ENCODE measurements at places on chromosomes 1 and 21. TPM values are rescaled to one million over a fixed set of nuclear protein-coding genes. Genes with fewer than 3 reads are reported as not detected.
A peak's percentile ranks its signal among the peaks of the same experiment; 100 is the strongest.

DNA sequence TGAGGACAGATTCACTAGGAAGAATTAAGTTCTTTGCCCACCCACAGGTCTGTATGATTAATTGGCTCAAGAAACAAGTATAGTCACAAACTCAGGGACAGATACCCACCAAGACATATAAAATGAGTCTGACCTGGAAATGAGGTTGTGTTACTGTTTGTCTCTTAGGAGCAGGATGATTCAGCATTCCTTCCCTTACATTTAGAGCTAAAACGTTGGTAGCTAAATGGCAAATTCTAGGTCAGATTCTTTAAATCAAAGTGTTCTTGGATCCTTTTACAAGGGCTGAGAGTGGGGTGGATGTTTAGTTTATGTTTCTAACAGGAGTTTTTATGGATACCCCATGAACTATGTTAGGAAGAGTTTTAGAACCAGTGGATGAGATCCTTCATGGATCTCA lies 4.7 kb downstream of the RIMKLA start:
- no peak for DNase-seq

DNA sequence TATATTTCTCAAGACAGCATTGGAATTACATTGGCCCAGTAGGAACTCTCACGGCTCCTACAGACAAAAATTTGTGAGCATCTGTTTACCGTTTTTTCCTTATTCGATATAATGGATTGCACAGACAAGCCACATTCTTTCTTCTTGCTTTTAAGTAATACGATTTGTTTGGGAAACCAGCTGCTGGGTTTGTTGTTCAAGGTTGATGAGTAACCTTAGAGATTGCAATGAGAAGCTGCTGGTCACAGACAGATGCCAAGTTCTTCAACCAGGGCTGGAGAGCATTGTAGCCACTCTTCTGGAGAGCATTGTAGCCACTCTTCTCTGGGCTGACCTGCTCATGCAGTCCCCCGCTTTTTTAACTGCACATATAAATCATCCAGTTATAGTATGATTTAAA lies 1.4 kb upstream of the MIA3 start:
- DNase-seq, result no peak

DNA sequence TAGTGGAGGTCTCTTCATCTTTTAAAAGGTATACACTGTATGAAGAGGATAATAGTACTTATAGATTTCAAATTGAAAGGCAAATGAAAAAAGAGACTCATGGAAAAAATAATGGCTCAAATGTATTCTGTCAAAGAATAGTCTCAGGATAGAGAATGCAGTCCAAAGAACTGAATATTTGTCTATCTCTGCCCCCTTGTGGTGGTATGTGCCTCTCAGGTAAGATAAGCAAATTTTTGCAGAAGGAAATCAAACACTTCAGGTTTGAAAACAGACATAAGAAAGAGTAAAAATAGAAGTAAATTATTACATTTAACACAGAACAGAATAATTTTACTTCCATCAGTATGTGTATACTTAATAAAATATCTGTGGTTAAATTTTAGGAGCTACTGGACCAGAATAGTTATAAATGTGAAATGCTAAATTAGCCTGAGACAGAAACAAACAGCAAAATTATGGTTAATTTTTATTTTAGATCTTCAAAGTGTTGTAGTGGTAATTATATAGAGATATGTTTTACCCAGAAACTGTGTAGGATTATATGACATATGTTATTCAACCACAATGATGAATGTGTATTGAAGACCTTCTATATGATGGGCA lies 164.4 kb upstream of the PALMD start:
- peak; percentile 41 for DNase-seq

- DNase-seq, result no peak
These were observed 49.0 kb upstream of the NR5A2 start for GRCh38 chr1:199978408-199978940.

DNA sequence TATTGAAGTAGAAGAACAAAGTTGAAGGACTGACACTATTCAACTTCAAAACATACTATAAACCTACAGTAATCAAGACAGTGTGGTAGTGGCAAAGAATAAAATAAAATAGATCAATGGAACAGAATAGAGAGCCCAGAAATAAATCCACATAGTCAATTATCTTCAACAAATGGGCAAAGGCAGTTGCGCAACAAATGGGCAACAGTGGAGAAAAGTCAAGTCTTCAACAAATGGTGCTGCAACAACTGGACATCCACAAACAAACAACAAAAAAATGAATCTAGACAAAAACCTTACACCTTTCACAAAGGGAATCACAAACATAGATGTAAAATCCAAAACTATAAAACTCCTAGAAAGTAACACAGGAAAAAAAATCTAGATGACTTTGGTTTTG lies 38.4 kb downstream of the MIXL1 start:
- no peak for DNase-seq

- DNase-seq, result peak; percentile 69
These were observed 27.0 kb upstream of the PRSS38 start for GRCh38 chr1:227788271-227789083.

DNA sequence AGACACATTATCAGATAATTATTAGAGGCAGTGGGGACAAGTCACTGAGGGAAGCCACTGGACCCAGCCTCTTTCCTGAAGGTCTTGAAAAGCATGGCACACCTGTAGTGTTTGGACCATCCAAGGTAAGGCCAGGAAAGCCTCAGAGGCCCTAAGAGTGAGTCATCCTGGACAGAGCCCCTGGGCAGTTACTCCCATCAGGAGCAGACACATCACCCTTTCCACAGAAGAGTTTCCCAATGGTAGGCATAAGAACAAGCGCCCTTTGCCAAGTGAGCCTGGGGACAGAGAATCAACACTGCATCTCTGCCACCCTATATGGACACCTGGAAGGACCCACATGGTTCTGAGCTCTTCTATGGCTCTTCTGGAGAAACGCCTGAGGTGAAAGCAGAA lies 136.0 kb downstream of the PLXNA2 start:
- no peak for DNase-seq

DNA sequence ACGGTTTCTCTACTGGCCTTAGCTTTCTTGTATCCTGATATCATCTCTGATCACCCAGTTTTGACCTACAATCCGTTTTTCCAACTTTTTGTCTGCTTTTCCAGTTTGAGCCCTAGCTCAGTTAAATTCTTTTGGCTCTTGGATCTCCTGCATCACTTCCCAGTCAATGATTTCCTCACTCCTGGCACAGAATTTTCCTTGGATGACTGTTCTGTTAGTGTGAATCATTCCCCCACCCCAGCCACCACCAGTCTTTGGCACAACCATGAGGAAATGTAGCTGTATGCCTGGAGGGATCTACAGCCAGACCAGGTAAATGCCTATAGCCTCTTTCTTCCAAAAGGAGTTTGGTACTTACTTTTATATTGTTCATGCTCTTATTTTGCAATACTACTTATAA lies 187.2 kb upstream of the PTGFR start:
- no peak for DNase-seq

DNA sequence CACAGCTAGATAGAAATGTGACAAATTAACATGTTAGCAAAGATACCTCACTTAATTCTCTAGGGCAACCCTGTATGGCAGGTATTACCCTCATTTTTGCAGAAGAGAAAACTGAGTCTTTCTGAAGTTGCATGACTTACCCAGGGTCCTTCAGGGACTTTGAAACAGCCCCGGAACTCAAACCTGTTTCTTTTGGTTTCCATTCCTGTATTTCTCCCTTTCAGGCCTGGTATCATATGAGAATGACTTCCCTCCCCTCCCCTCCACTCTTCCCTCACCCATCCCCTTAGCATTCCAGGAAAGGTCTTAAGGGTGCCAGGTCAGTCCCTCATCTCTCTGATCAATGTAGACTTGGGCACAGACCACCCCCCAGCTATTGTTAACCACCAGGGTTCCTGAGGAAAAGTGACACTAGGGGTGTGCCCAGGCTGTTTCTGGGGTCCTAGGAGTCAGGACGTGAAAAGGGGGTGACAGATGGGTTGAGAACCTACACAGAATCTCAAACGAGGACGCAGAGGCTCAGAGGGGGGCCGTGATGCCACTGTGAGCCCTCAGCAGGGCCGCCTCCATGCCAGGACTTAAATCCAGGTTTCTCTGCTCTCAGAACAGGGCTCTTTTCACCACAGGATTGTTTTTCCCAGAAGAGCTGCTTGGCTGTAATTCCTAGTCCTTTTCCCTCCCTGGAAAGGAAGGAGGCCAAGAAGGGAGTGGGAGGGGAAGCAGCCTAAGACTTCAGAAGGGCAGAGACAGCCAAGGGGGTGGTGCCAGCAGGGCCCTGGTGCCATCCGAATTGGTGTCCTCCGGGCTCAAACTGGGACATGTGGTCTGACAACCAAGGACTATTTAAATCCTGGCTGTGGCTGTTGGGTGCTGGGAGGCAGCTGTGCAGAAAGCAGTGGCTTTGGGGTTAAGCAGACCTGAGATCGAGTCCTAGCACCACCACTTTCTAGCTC lies 2.1 kb upstream of the WASF2 start:
- no peak for DNase-seq

GRCh38 chr1:73096841-73097240 lies 814.5 kb upstream of the NEGR1 start:
- no peak for DNase-seq

- DNase-seq, result no peak
These were observed 72.2 kb downstream of the DDX20 start for GRCh38 chr1:111827946-111828345.

DNA sequence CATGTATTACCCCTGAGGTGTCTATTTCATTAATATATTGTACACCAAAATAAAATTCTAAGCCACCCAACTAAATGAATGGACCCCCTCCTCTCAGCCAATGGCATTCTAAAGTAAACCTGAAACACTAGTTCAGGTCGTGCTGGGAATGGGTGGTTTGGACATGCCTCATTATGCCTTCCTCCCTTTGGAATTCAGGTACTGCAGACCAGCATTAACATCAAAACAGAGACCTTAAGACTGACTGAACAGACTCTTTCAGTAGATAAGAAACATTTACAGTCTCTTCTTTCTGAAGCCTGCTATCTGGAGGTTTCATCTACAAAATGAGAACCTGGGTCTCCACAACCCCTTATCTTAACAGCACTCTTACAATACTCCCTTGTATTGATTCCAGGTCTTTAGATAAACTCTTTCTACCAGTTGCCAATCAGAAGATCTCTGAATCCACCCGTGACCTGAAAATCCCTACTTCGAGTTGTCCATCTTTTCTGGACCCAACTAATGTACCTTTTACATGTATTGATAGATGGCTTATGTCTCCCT lies 93.6 kb downstream of the PKN2 start:
- DNase-seq, result no peak

- no peak for DNase-seq
These were observed 217.7 kb downstream of the URB2 start for GRCh38 chr1:229843627-229844238.

DNA sequence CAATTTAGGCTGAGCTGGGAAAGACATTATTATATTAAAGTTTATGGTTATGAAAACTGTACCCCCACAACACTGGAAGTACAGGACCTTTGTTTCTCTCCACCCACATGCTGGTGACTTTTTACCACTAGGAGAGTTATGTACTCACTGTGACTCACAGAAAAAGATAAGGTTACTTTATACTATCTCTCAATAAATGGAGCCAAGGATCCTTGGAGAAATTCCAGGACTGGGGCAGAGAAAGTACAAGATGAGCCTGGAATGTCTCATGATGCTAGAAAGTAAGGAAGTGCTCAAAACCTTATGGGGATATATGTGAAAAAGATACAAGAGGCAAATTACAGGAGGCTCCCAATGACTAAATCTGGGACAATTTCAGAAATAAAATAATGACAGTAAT lies 63.9 kb upstream of the C1orf105 start:
- DNase-seq, result no peak

GRCh38 chr21:19853061-19853460 lies 1145.1 kb upstream of the NCAM2 start:
- no peak for DNase-seq

GRCh38 chr1:159218649-159219636 lies 14.3 kb downstream of the ACKR1 start:
- DNase-seq, result no peak

DNA sequence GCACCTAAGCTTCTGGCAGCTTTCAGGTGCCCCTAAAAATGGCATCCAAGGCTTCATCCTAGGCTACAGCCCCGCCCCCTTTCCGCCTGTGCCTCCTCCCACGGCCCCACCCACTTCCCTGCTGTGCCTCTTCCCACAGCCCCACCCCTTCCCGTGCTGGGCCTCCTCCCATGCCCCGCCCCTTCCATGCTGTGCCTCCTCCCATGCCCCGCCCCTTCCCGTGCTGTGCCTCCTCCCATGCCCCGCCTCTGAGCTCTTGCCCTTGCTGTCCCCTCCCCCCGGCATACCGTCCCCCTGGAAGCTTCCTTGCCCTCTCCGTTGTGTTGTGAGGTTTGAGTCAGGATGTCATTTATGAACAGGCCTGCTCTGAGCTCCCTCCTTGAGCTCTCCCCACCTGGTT lies 228.5 kb upstream of the AJAP1 start:
- no peak for DNase-seq

DNA sequence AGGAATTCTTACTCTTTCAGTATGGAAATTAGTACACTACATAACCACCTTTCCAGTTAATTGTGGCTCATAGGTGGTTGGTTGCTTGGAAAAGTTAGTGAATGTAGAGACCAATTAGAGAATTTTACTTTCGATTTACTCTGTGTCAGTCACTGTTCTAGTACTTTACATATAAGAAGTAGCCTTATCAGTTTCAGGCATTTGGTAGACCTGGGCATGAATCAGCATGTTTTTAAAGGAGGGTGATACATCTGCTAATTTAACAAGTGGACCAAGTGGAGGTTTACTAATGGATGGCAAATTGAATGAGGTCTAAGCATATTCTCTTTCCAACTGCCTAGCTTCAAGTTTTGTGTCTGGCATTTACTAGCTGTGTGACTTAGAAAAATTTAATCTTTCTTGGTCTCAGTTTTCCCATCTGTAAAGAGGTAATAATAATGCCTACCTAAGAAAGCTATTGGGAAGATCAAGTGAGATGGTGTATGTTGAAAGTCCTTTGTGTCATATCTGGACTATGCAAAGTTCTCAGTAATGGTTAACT lies 1158.6 kb downstream of the PLA2G4A start:
- DNase-seq, result no peak

DNA sequence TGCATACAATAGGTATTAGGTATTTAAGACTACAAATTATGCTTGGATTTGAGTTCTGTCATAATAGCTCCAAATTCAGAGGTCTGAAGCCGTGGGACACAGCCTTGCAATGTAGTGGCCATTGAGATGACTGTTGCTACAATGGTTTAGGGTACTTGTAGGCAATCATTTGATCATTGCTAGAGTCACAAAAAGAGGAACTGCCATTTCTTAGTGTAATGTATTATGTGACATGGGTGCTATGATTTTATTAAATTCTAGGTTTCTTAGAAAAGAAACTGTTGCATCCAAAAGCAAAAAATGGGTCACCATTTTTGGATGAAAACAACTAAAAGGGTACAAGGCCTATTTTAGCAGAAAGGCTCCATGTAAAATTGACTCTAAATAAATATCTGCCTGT lies 129.9 kb upstream of the ZNF644 start:
- no peak for DNase-seq

Gene KCNC4
- total RNA-seq, result 5.4 TPM

Gene VASH2
- 43.8 TPM for total RNA-seq

Gene MIER1
- total RNA-seq, result 36.5 TPM

Gene DMAP1
- total RNA-seq, result 52.4 TPM

Gene CRP
- not detected for total RNA-seq

Gene HES2
- 0.98 TPM for total RNA-seq

Gene LCE3D
- total RNA-seq, result not detected

Gene BACE2
- 31.3 TPM for total RNA-seq

Gene OR2L3
- total RNA-seq, result not detected

Gene FAM3B
- 1.5 TPM for total RNA-seq

Gene ATG4C
- total RNA-seq, result 11.4 TPM

Gene BTBD8
- 8.4 TPM for total RNA-seq

Data from mesothelial cell of epicardium (in vitro differentiated cells).